ENCODE measurements at places on chromosomes 1 and 21.

DNA sequence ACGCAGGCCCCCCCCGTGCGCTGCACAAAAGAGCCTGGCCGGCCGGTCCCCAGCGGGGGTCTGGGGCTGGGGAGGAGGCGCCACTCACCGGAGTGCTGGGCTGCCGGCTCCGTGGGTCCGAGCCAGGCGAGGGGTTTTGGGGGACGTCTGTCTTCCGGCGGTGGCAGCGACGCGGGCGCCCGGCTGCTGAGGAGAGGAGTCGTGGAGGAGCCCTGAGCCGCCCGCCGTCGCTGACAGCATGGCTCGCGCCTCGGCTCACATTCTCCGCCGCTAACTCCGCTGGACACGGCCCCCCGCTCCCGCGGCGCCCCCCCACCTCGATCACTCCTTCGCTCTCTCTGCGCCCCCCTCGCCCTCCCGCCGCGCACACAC lies 649 bp downstream of the AHDC1 start:
- DNase-seq = no peak

DNA sequence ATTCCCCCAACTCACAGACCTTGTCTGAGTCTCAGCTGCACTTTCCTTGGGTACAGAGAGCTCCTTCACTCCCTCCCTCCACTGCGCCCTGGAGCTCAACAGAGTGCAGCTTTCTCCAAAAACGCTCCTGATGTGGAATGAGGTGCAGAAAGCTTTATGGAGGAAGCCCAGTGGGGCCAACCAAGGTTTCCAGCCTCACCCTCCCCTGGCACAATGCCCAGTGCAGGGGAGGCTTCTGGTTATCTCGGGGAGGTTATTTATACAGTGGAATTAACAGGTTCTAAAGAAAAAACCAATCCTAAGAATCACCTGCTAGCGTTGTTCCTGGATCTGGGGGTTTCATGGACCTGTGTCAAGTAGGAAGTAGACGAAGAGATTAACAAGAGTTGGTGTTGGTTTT lies at the start of gene ITLN1:
Gene ITLN1 (minus strand): TSS at position 139 of the 400 bp plus-strand sequence. CDS start 303 bp downstream, outside the sequence.
- DNase-seq = no peak

DNA sequence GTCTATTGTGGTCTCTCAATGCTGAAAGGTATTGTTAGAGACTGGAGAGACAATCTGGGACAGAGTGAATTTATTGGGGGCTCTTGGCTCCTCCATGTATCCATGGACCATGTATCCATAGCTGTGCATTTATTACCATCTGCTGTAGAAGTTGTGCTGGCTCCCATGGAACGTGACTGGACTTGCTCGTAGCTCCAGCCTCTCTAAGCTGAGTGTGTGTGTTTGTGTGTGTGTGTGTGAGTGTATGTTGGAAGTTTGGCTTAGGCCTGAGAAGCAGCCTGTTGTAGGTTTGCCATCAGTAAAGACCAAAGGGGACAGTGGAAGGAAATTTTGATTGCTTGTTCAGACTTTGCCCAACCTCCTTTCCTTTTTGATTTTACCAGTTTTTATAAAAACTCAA lies 105.7 kb upstream of the USP24 start:
- no peak for DNase-seq

DNA sequence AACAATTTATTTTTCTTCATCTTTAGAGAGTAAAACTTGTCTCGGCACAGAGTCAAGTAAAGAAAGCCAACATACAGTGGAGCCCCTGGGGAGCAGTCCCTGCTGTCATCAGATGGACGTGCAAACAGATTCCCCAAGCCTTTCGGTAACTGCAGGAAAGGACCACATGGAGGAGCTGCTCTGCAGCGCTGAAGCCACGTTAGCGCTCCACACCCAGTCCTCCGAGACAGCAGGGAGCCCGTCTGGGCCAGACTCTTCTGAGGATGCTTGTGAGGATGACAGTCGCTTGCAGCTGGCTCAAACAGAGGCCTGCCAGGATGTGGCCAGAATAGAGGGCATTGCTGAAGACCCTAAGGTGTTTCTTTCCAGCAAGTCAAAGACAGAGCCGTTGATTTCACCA lies 77.1 kb upstream of the SCCPDH start:
- no peak for DNase-seq

GRCh38 chr1:198540580-198540979 lies at the start of gene ATP6V1G3:
ATP6V1G3 (minus strand) TSS chr1:198540680; CDS start chr1:198540650, 30 bp downstream.
- no peak for DNase-seq

DNA sequence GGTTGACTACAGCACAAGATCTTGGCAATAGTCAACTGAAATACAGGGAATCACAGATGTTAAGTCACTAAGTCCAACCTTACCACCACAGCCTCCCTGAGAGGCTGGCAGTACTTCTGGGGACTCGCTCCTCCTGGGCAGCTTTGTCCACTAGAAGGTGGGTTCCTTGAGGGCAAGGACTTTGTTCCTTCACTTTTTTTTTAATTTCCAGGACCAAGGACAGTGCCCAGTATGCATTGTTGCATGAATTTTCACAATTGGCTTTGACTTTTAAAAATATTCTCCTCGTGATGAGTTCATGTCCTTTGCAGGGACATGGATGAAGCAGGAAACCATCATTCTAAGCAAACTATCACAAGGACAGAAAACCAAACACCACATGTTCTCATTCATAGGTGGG lies 96.7 kb upstream of the IGSF21 start:
- DNase-seq = no peak

- no peak for DNase-seq
Observed at GRCh38 chr1:150981177-150981804, 801 bp upstream of the ANXA9 start.

GRCh38 chr1:223538981-223539380 lies 126.5 kb downstream of the CAPN8 start:
- DNase-seq = no peak

DNA sequence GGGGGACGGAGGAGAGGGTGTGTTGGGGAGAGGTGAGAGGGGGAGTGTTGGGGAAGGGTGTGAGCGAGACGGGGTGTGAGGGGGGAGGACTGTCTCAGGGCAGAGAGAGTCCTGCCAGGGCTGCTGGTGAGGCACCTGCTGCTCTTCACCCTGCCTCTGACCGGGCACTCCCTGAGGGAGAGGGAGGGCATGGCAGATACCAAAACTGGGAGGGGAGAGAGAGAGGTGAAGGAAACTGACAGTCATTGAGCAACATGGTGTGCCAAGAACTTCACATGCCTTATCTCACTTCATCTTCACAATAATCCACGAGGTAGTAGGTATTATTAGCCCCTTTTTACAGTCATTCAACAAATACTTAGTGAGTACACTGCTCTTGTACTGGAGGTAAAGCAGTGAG lies 61.3 kb upstream of the ARTN start:
- no peak for DNase-seq

DNA sequence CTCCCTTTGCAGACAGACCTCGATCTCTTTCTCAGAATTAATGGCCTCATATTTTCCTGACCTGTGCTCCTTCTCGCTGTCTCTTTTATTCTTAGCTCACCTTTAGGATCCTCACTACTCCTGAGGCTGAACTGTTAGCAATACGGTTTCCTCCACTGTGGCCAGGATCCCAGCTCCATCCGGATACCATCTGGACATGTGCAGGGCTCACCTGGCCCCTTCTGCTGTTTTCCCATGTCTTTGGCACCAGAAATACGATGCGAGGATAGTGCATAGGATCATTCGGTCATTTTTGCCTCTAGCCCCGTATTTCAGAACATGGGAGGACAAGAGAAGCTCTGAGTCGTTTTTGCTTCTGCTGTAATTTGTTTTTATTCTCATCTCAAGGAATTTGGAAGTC lies 108.5 kb upstream of the KIF26B start:
- no peak for DNase-seq

- DNase-seq = no peak
Observed at GRCh38 chr1:247961791-247962190, 3.2 kb upstream of the OR2AK2 start.

GRCh38 chr1:46617108-46617800 lies 643 bp upstream of the MOB3C start:
- DNase-seq = no peak

DNA sequence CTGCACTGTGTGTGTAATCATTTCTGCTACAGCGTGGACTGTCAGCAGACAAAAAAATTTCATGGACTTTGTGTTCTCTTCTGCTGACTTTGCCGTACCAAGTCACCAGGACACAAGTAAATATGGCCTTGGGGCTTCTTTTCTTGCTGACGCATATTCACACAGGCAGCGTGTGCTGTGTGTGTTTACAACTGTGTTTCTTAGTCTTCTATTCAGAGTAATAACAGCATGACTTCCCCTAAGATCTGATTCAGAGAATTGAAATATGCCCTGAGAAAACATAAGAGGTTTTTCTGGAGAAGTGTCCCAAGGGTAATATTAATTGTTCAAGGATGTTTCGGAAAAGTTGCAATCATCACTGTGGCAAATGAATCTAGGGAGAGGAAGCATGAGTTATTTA lies 47.1 kb upstream of the DYNLT5 start:
- no peak for DNase-seq

DNA sequence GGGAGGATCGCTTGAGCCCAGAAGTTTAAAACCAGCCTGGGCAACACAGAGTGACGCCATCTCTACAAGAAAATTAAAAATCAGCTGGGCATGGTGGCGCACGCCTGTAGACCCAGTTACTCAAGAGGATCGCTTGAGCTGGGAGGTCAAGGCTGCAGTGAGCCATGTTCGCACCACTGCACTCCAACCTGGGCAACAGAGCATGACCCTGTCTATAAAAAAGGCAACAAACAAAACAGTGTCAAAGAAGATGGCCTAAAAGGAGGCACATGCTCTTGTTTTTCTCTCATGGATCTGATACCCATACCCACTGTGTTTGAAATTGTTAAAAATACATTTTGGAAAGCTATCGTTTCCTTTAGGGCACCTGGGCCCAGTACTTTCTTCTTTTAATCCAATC lies 191.7 kb downstream of the SLC45A1 start:
- no peak for DNase-seq

- peak; percentile 57 for DNase-seq
Observed at GRCh38 chr1:206461602-206462455, 8.4 kb upstream of the IKBKE start.

- no peak for DNase-seq
Observed at GRCh38 chr1:221435504-221435904, 306.4 kb downstream of the DUSP10 start.

DNA sequence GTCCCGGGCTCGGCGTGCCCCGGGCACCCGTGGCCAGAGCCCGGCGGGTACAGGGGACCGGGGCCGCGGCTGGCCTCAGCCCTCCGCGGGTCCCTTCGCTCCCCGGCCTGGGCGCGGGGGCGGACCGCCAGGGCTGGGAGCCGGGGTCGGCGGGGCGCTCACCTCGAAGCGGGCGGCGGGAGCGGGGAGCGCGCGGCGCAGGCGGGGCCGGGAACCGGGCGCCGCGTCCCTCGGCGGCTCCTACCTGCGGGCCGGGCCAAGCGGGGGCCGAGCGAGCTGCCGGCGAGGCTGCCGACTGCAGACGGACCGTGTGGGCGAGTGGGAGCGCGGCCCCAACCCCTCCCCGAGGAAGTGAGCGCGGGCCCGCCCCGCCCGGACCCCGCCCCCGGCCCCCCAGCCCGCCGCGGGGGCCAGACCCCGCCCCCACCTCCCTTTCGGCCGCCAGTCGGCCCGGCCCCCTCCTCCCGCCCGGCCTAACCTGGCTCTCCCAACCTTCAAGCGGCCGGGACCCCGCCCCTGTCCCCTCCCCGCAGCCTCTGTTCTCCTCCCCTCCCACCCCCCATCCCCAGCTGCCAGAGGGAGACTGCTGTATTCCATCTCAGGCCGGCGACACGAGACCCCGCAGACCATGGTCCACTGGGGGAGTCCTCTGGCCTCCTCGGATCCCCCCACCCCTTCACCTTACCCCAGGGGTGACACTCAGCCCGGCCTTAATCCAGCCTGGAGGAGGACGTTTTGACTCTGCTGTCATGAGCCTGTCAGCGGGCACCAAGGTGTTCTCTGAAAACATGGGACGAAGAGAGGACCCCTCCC lies at the start of gene FHL3:
Gene FHL3 (minus strand): TSS at position 320 of the 813 bp plus-strand sequence. CDS start 6,102 bp downstream, outside the sequence.
- DNase-seq = no peak

DNA sequence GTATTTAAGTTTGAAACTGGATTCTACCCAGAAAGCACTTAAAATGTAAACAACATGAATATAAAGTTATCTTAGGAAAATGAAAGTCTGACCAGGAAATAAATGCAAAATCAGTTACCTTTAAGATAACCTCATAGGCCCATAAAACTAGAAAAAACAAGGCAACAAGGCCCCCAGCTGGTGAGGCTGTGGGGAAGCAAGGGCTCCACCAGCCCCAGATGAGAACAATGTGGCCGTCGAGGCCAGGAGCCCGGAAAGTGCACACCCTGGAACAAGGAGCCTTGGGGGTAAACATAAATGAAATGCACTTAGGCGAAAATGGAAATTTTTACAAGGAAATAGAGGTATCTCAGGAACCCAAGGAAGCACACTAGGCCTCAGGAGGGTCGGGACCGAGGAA lies 37.9 kb upstream of the BMP8B start:
- no peak for DNase-seq

GRCh38 chr1:55053265-55053954 lies 14.1 kb downstream of the PCSK9 start:
- no peak for DNase-seq

GRCh38 chr1:54248966-54249365 lies 49.0 kb downstream of the MRPL37 start:
- DNase-seq = no peak

DNA sequence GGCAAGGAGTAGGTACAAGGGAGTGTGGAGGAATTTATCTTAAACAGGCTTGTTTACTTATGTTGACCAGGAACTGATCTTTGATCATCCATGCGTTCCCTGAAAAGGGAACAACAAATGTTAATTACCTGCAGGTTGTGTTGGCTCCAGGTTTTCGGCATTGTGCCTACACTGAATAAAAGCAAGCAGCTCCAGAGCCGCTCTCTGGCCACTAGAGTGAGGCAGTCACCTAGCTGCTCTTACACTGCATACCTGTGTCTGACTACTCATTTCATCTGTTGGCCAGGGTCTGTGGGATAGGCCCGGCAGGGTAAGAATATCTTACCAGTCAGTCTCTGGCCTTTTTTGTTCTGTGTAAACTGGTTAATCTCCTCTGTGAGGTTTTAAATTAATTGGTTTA lies 183.6 kb downstream of the HFM1 start:
- no peak for DNase-seq

DNA sequence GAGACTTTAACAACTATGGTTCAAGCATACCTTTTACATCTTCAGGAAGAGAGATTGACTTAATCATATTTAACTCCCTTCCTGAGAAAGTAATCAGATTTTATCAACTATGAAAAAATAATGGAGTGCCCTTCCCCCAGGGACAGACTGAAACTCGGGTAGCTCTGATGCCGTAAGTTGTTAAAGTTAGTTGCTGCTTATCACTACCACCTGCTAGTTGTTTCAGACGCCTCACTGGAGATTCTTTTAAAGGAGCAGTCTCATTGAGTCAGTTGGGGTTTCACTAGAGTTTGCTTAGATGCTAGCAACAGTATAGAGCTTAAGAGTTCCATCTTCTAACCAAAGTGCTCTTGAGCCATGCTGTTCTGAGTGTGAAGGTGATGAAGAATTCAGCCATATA lies 17.0 kb upstream of the TRAF5 start:
- DNase-seq = no peak

All from stimulated activated CD4-positive, alpha-beta T cell treated with anti-CD3 and anti-CD28 coated beads, Interleukin-1b, Interleukin-23, amount 100 ng/mL, for 24 hours (primary cell).